Femur (tissue), 1 donor: ENCODE measurements at places on chromosomes 5 and 9.
A peak's percentile ranks its signal among the peaks of the same experiment; 100 is the strongest.

GRCh38 chr9:77879437-77879943 is 152.1 kb downstream of the GNAQ start:
- no peak for DNase-seq

DNA sequence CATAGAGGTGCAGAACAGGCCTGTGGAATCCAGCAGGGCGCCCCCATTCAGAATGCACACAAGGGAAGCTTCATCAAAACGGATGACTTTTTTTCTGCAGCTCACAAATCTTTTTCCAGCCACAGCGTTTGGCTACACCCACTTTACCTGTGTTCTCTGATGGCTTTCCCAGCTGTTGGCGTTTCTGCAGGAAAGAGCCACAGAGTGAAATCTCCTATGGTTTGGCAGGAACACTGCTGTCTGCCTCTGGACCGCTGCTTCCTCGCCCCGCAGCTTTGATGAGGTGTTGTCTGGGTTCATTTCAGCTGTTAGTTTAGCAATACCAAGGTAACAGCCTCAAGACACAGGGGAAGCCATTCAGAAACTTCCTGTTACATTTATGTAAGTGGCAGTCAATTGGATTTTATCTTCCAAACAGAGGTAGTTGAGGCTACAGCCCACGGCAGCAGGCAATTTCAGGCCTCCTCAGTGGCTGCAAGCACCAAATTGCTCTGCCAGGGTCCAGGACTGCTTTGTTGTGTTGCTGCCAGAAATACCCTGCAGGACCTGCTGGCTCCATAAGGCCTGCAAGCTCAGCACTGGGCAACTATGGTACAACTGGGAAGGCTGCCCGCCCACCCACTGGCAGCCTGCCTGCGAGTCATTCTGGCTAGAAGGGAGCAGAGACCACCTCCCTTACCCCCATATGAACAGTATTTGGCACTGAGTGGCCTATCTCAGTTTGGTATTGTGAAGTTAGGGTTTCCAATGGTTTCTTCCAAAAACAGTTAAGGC is 96.7 kb downstream of the MVB12B start:
- DNase-seq, result peak; percentile 73

GRCh38 chr9:107999890-108000289 is 510.3 kb upstream of the KLF4 start:
- DNase-seq, result no peak

- DNase-seq, result no peak
These were observed 6.9 kb upstream of the COL5A1 start for GRCh38 chr9:134634667-134635230.

- no peak for DNase-seq
These were observed 7.8 kb downstream of the ZFR start for GRCh38 chr5:32436553-32437242.

GRCh38 chr5:132425009-132425937 is 55.8 kb downstream of the SLC22A5 start:
- DNase-seq, result no peak

DNA sequence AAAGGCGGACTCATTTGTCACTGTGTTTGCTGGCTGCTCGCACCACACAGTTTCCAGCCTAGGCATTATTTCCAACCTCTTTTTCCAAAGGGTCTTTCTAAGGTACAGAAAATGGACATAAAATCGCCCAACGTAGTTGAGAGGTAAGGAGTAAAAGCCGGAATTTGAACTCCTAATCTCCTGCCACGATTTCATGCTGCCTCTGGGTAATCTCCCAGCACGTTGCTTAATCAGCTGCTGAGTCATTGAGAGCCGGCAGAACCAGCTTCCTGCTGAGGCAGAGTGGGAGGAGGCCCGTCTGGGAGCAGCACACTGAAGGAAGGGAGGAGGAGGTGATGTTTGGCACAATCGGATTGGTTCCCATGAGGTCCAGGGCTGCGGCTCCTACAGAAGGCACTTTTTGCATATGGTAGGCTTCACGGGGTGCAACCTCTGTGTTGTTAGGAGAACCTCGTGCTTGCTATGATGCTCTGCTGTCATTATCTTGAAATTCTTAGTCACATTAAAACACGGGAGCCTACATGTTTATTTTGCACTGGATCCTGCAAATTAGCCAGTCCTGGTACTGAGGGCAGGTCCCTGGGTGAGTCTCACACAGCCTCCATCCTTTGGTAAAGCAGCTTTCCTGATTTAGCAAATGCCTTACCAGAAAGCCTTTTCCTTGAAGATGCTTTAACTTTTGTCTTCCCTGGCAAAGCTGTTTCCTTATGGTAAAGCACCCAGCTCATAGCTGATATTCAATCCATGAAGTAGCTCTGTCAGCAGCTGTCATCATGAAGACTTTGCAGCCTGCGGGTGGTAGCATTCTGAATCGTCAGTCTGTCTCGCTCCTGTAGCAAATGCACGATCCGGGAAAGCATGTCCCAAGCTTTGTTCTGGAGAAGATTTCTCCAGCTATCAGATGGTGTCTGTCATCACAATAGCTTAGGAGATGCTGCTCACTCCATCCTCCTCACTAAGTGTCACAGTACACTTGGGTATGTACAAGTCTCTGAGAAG is 191.6 kb upstream of the MSX2 start:
- DNase-seq, result peak; percentile 46

GRCh38 chr9:16039218-16039987 is 486.6 kb downstream of the CCDC171 start:
- peak; percentile 52 for DNase-seq

- DNase-seq, result peak; percentile 93
These were observed at the start of gene SPTAN1 for GRCh38 chr9:128552153-128552743. TSS of gene SPTAN1 (plus strand) at chr9:128552587. CDS start at chr9:128566741, 14,154 bp downstream.

- DNase-seq, result no peak
These were observed 140.6 kb upstream of the STC2 start for GRCh38 chr5:173468821-173469251.

DNA sequence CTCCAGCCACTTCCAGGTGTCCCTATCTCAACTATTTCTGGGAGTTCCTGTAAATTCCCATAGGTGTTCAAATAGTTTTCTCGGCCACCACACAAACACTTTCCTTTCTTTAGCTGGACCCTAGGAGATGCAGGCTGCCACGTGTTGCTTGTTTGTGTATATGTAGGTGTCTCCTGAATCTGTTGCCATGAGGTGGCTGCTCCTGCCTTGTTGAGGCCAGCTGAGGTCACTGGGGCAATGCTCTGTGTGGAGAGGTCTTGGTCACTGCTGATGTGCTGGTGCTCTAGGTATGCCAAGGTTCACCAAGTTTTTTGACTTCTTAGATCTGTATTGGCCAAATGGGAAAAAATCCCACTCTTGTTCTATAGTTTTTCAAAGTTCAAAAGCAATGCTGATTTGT is 132.5 kb upstream of the CHD1 start:
- DNase-seq, result no peak

GRCh38 chr5:116675626-116675910 is 100.9 kb upstream of the SEMA6A start:
- no peak for DNase-seq

DNA sequence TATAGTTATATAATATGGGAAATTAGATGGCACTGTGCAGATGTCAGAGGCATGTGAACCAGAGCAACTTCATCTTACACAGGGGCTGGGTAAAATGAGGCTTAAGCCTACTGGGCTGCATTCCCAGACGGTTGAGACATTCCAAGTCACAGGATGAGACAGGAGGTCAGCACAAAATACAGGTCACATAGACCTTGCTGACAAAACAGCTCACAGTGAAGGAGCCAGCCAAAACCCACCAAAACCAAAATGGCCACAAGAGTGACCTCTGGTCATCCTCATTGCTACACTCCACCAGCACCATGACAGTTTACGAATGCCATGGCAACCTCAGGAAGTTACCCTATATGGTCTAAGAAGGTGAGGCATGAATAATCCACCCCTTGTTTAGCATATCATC is 479.4 kb downstream of the TLR4 start:
- DNase-seq, result no peak

GRCh38 chr5:74360535-74361210 is 279.9 kb downstream of the ENC1 start:
- no peak for DNase-seq

DNA sequence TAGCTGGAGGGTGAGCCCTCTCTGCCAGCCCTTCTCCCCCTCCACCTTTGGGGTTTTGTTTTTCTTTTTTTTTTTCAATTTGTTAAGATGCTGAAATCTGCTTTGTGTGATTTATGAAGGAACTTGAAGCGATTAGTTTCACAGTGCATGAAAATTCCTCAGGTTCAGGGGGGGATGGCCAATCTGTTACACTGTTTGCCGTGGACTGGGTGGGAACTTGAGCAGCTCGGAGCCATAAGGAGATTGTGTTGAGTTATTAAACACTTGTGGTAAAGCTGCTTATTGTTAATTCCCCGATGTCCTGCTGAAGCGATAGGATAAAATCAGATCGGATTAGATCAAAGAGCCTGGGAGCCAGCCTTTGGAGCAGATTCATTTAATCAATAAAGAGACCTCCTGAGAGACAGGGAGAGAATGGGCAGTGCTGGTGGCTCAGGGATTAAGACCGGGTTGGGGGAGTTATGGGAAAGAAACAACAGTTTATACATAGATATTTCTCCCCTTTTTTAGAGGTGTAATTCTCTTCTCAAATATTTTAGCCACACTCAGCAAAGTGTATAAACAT is 105.8 kb upstream of the SPATA31D4 start:
- DNase-seq, result no peak

DNA sequence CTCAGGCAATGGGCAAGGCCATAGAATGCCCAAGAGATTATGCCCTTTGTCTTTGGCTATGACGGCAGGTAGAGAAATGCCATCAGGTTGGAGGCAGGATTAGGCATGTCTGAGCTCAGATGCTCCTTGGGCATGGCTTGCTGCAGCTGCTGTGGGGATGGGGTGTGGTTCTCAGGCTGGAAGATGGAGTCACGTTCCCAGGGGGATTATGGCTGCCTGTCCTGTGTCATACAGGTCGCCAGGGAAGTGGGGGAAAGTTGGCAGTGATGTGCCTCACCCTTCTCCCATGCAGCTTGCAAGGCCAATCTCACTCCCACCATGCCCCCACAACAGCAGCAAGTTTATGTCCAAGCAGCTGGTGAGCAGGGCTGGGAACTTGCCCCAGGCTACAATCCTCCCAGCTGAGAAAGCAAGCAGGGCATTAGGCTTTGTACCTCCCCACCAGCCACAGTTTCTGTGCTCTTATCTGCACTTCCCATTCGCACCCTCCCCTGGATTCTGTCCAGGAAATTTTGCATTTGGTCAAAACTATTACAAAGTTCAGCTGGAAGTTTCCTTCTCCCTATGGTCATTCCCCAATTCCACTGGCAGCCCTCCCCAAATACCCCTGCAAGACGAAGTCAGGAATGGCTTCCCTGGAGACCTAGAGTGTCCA is 1788.0 kb upstream of the NUDT12 start:
- no peak for DNase-seq

- DNase-seq, result peak; percentile 63
These were observed 31.6 kb downstream of the TNFSF8 start for GRCh38 chr9:114898741-114899140.

GRCh38 chr9:303502-303901 is 88.8 kb downstream of the DOCK8 start:
- no peak for DNase-seq

DNA sequence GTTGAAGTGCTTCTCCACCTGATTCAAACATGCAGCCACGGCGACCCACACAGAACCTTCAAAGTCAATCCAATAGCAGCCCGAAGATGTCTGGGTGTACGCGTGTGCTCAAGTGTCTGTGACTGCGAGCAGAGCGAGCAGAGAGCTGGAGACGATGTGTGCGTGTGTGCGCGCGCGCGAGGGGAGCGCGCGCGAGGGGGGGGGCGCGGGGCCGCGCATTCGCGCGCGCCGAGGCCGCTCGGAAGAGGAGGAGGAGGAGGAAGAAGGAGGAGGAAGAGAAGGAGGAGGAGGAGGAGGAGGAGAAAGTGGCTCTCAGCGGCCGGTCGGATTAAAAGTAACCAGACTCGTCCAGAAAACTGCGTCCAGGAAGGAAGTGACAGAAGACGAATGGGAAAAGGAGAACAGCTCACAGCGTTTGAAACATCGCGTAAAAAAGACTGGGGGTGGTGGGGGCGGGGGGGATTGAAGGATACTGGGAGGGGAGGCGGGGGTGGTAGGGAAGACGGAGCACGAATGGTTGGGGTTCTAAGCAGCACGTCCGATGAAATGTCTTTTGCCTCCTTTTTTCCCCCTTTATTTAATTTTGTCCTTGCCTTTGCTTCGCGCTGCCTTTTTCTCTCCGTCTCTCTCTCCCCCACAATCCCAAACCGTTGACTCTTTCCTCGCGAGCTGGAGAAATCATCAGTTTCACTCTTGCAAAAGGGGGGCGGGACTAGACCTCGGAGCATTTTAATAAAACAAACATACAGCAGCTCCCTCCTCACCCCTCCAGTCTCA is at the start of gene MEF2C:
TSS of gene MEF2C (minus strand) at position 126 of the 777 bp plus-strand sequence. CDS start 59,396 bp downstream, outside the sequence.
- peak; percentile 92 for DNase-seq

GRCh38 chr5:89458332-89458656 is 575.3 kb upstream of the MEF2C start:
- no peak for DNase-seq

DNA sequence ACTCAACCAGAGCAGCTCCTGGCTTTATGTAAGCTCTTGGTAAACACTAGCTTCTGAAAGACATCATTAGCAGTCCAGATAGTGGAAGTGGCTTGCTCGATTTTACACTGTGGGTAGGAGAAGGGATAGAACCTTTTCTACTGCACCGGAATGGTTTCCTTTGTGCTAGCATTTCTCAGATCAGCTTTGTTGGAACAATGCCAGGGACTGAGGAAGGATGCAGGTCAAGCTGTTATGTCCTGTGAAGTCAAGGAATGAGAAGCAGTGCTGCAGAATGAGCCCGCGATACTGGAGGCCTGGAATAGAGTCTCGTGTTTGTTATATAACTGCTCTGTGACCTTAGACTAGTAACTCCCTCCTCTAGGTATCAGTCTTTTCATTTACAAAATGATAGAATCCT is 233.6 kb downstream of the GABRB2 start:
- DNase-seq, result no peak

- DNase-seq, result peak; percentile 28
These were observed 117.2 kb upstream of the TBCA start for GRCh38 chr5:77893225-77893860.

DNA sequence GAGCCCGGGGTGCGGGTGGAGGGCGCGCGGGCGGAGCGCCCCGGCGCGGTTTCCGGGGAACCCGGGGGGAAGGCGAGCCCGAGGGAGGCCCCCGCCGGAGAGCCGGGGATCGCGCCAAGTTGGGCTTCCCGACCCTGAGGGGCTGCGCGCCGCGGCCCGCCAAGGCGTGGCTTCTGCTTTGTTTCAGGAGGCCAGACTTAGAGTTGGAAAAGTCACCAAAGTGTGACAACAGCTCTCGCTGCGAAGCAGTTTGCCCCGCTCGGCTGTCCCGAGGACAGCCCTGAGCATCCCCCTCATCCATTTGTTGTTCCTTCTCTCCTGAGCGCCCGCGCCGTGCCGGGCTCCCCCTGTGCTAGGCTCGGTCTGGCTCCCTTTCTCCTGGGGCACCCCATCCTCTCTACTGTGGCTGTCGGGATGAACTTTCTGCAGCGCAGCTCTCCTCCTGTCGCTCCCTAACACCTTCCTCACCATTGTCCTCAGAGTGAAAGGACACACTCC is 410 bp downstream of the GLIPR2 start:
- DNase-seq, result no peak
